ENCODE measurements at places on chromosomes 6 and 20.

DNA sequence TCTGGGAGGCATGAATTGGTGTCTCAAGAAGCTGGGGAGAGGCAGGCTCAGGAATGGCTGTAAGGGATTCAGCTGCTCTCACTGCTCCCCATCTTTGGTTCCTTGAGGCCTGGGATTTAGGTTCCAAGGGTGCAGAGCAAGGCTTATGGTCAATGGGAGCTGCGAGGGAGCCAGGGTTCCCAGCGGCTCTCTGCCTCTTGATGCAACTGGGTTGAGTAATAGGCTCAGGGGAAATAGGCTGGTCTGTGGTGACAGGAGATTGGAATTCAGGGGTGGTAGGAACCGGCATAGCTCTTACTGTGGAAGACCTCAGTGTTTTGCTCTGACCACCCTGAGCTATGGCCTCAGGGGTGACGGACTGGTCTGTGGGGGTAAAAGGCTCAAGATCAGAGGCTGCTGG lies 13.0 kb upstream of the NRM start:
- no peak for DNase-seq

GRCh38 chr6:1679031-1679687 lies 69.4 kb downstream of the FOXC1 start:
- no peak for DNase-seq

DNA sequence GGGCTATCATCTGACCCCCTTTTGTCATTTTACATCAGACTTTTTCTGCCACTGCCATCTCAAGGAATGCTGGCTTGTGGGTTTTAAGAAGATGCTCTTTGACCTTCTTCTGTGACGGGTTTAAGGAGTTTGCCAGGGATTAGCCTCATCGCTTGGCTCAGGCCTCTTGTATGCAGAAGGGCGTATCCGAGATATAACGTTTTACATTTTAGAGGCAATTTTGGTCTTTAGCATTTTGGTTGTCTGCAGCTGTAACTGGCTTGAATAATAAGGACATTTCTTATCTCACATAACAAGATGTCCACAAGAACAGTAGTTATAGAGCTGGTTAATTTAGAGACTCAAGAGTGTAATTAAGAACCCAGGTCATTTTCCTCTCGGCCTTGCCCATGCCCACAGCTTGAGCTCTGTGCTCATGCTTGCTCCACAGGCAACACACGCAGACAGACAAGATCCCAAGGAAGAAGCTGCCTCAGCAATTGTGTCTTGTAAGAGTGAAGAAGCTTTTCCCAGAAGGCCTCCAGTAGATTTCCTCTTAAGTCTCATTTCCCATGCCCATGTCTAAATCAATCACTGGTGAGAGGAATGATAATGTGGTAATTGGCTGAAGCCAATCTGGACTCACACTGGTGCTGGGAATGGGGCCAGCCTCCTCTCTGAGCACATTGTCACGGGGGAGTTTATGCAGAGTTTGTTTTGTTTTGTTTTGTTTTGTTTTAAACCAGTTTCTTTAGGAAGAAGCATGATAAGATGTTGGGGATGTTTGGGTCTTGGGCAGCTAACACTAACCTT lies 36.8 kb downstream of the PTCHD4 start:
- DNase-seq = no peak

DNA sequence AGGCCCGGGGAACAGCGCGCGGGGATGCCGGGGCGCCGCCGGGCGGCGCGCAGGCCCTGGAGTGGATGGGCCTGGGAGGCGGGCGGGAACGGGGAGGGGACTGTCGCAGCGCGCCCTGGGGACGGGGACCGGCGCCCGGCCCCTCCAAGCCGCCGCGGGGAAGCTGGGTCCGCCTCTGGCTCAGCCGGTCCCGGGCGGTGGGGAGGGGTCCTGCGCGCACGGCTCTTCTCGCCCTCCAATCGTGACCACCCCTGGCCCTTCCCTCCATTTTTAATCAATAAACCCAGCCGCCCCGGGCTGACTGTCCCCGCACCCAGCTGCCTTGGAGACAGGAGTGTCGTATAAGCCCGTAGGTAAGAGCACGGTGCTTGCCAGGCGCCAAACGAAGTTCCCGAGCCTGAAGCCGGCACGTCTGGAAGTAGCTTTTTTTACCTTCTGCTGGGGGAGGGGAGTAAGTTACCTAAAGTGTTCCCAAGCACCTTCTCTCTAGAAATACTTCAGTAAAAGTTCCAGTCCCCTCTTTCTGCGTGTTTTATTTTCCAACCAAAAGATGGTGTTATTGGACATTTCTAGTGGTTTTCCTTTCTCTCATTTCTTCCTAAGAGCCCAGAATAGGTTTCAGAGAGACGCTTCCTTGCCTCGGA lies 780 bp upstream of the TAF4 start:
- DNase-seq = no peak

GRCh38 chr6:166418691-166419143 lies 36.0 kb upstream of the MPC1 start:
- no peak for DNase-seq

DNA sequence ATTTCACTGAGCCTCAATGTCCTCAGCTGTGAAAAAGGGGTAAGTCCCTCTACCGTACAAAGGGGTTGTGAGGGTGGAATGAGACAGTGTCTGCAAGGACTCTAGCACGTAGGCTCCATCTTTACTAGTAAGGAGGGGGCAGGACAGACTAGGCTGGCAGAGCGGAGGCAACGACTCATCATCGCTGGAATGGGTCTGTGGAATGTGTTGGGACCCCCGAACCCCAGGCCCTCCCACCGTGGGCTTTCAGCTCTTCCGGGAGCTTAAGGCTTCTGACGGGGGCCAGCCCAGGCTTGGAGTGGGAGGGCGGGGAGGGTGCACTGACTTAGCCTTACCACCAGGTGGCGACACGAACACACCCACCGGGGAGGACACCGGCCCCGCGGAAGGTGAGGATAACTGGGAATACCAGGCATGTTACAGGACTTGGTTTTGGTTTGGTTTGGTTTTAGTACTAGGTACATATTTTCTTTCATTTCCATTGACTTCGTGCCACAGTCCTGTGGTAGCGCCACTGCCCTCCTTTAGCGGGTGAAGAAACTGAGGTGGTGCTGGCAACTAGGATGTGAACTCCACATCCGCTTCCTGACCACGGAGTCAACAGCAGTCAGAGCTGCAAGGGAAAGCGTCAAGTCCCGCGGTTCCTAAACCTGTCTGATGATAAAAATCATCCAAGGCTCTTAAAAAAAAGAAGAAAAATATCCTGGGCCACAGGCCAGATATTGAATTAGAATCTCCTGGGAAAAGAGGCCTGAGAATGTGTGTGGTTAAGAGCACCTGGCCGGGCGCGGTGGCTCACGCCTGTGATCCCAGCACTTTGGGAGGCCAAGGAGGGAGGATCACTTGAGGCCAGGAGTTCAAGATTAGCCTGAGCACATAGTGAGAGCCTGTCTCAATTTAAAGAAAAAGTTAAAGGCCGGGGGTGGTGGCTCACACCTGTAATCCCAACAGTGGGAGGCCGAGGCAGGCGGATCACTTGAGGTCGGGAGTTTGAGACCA lies 10.3 kb upstream of the TULP1 start:
- peak; percentile 26 for DNase-seq

DNA sequence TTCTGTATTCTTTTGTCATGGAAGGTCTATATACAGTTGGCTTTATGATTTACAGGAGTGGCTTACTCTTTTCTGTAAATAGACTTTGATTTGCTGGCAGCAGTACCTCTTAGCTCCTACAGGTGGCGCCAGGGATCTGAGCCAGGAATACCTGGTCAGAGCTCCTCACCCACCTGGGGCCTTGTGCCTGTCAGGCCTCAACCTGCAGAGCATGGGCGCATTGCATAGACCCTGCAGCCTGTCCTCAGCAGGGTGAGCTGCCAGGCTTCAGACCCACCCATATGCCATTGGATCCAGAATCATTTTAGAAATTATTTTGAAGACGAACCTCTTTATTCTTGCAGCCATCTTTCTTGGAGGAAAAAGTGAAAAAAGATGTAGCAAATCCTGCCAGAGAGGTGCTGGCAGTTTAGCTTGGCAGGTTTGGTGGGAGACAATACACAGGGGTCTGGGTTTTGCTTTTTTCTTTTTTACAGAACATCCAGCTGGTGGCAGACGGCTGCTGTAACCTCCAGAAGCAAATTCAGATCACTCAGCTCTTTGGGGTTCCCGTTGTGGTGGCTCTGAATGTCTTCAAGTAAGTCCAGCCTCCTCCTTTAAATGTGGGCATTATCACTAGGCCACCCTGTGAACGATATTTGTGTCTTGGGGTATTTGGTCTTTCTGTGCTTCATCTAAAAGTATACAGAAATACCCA lies 149.1 kb downstream of the MTHFD1L start:
- DNase-seq = peak; percentile 31

GRCh38 chr6:99434702-99435530 lies 9.8 kb upstream of the PNISR start:
- DNase-seq = no peak

GRCh38 chr20:77231-77630 lies 10.2 kb upstream of the DEFB125 start:
- DNase-seq = no peak

- DNase-seq = no peak
Observed at GRCh38 chr20:35368666-35369423, 42.9 kb downstream of the UQCC1 start.

GRCh38 chr6:72689107-72689954 lies 67.5 kb downstream of the KCNQ5 start:
- DNase-seq = no peak

- peak; percentile 45 for DNase-seq
Observed at GRCh38 chr6:53115741-53116140, 32.9 kb downstream of the GCM1 start.

DNA sequence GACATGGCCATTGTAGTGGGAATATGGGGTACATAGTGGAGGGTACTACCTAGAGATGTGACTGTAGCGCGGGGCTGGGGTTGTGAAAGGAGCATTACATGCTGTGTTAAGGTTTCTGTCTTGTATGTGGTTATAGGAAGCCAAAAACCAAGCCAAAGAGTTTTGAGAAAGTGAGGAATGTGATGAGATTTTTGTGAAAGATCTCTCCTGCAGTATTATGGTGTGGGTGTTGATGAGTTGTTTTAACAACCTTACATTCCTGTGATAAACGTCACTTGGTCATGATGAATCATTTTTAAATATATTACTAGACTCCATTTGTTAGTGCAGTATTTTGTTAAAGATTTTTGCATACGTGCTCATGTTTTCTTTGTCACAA lies 48.9 kb downstream of the ZFAND3 start:
- no peak for DNase-seq

- DNase-seq = no peak
Observed at GRCh38 chr20:6006603-6006949, 47.3 kb downstream of the LRRN4 start.

DNA sequence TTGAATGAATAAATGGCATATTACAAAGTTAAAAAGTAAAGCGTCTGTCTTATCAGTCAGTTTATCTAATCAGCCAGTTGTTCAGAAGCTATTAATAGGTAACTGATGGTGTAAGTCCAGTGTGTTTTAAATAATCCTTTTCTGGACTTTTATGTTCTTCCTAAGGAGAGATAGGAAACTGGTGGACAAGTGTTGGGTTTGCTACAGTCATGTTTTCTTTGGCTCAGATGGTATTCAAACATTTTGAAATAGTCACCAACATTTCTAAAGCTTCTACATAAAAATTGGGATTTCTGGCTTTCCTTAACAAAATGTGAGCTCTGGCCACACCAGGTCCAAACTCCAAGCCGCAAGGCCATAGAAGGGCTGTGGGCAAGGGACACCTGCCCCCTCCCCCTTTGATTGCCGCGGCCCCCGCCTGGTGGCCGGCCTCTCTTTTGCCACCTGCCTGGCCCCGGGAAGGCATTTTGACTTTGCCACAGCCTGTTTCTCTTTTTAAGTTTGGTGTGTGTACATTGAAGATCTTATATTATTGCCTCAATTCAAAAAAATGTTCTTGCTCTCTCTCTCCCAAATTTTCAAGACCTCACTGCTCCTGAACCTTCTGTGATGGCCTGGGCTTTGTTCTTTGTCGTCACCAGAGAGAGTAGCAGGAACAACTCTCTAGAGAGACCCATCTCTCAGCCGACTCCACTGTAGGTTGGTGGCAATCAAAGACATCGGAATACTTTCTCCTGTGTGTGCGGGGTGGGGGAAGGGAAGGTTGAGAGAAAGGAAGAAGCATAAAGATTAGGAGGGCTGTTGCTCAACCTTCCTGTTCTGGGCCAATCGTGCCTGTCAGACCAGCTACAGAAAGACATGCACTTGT lies 84.0 kb upstream of the ZNF217 start:
- no peak for DNase-seq

DNA sequence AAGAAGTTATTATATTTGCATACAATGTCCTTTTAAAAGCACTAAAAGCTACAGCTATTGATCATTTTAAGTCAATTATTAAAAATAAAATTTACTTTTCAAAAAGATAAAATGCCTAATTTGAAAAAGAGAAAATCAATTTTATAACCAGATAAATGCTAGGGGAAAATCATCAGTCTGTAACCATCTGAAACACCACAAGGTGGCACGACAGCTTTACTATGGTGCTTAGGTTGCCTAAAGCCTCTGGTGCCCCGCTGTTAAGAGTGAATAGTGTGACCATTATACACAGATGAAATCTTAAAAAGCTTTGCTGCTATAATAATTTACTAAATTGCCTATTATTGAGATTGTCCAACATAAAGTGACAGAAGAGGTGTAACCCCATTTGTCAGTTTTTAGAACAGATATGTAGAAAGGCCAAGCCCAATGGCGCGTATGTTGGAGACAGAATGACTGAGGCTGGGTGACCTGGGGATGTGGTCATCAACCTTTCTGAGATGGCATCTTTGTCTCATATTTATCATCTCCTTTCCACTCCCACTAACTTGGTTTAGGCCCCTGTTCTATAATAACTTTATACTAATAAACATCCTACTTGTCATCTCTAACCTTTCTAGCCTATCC lies 100.8 kb downstream of the MOXD1 start:
- DNase-seq = no peak

GRCh38 chr6:71224011-71224410 lies 64.6 kb upstream of the OGFRL1 start:
- DNase-seq = no peak

DNA sequence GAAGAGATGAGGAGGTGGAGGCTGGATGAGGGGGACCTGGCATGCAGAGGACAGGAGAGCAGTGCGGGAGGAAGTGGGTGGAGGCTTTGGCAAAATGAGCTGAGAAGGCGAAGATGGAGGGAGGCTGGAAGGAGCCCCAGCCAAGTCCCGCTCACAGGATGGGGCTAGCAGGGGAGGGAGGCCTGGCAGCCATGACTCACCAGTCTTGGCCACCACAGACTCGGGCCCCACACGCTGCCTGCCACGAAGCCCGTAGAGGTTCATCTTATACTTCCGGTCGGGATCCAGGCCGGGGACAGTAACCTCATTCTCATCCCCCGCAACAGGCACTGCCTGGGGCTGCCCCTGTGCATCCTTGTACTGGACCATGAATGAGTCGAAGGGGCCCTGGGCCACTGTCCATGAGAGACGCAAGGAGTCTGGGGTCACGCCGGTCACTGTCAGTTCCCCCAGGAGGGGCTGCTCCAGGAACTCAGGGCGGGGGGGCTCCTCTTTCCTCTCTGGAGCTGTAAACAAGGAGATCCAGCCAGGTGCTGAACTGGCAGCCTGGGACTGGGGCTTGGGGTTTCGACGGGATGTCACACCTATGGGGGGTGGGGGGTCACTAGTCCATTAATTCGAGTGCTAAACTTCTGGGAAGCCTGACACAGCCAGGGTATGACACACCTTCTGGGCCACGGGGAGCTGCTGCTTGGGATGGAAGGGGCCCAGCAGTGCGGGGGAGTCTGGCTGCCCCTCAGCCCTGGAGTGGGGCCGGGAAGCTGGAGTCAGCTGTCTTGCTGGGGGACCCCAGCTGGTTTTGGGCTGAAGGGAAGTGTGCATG lies 27.8 kb downstream of the TNXB start:
- DNase-seq = no peak

- no peak for DNase-seq
Observed at GRCh38 chr20:31678389-31679356, 41.0 kb downstream of the COX4I2 start.
